CD4-positive, alpha-beta T cell treated with Interferon alpha-2 for 1 hour (primary cell): ENCODE measurements at places on chromosomes 4 and X.

DNA sequence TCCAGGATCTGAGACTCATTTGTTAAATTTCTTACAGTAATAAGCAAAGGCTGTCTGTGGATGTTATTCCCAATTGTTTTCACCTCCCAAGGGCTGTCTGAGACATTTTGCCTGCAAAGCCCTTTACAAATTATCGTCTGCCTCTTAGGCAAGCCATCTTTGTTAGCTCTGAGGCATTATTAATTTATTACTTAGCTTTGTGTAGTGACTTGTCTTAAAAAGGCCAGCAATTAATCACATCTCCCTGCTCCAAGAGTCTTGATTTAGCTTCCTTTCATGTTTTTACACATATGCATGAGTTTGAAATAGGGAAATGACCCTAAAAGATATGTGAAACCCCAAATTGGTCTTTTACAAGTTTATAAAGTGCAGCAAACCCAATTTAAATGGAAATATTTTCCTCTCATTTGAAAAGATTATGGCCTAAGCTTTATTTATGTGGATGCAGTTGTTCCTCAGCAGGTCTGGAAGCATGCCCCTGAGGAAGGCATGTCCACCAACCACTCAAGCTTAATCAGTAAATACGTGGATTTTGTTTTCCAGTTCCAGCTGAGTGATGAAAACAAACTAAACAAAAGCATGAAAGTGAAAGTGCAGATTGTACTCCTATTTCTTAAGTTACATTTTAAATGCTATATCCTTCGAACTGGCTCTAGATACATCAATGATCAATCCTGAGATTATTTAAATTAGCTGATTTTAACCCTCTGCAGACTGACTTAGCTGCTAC is 173.6 kb upstream of the LNX1 start:
- DNase-seq: no peak

DNA sequence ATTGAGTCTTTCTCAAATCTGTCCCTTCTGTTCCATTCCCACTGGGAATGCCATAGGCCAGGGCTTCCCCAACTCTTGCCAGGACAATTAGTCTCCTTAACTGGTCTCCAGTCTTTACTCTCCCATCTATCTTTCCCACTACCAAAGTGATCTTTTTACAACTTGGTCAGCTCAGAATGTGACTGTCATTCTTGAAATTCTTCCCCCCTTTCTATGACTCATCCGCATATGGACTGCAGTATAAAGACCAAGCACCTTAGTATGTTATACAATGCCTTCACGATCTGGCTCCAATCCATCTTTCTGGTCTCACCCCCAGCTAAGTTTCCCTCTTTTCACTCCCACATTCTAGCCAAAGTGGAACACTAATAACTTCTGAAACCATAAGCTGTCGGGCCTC is 383.8 kb downstream of the OPHN1 start:
- no peak for DNase-seq

- DNase-seq: no peak
Observed at GRCh38 chr4:81407726-81408125, 64.0 kb downstream of the RASGEF1B start.

DNA sequence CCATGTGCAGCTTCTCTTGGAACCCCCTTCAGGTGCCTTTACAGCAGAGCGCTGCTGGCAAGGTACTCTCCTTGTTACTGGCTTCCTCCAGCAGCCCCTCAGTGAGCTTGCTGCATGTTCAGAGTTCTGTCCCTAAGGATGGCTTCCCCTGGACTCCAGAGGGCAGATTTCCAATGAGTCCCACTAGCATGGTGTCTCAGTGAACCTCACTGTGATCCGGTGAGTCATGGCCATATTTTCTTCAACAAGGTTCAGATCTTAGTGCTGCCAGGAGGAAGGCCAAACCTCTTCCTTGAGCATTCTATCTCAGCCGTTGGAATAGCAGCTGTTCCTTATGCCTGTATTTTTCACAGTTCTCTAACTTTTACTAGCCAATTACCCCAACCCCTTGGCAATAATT is 98.8 kb downstream of the CASK start:
- no peak for DNase-seq

DNA sequence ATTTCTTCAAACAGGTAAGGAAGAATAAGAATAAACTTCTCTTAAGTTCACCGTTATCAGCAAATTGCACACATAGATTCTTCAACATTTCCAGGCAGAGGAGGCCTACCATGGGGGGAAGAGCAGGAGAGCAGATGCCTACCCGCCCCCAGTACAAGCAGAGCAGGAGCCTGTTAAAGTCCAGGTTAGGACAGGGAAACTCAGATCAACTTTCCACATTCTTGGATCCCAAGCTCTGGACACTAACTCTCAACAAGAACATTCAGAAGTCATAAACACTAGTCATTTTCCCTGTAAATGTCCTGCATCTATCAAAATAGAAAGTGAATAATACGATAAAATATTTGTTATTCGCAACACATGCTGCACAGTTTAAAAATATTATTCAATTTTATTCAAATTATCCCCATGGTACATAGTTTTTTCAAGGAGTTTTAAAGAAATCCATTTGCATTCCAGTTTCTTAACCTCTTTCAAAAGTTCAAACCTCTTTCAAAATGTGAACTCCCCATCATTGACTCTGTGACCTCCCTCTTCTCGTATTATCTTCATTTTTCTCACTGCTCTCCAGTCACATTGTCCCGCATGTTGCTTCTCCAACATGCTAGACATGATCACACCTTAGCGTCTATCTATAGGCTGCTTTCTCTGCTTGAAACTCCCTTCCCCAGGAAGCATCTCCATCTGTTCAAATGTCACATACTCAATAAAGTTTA is 185.2 kb upstream of the NEIL3 start:
- no peak for DNase-seq

- DNase-seq: no peak
Observed at GRCh38 chrX:111170017-111170416, 74.0 kb downstream of the PAK3 start.

DNA sequence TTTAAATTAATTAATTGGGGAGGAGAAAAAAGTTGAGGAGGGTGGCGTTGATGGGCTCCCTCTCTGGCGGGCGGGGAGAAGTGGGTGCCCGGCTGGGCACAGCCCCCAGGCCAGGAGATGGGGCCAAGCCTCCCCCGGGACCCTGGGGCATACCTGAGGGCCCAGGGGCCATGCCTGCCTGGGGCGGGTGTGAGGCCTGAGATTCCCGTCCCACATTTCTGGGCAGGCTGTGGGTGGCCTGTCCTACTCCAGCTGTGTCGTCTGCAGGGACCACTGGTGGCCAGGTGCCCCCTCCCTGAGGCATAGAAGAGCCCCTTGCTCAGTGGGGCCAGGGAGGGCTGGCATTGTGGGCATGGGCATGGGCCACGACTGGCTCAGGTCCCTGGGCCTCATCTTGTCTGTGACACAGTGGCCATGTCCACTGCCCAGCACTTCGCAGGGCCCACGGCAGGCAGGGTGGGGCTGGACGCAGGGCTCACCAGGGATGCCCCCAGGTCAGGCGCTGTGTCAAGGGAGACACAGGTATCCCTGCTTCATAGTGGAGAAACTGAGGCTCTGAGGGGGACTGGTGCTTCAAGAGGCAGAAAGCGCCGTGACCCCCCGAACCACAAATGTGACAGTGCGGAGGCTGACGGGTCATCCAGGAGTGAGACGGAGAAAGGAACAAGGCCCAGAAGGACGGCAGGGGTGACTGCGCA is 60.1 kb downstream of the FAM53A start:
- DNase-seq: no peak

DNA sequence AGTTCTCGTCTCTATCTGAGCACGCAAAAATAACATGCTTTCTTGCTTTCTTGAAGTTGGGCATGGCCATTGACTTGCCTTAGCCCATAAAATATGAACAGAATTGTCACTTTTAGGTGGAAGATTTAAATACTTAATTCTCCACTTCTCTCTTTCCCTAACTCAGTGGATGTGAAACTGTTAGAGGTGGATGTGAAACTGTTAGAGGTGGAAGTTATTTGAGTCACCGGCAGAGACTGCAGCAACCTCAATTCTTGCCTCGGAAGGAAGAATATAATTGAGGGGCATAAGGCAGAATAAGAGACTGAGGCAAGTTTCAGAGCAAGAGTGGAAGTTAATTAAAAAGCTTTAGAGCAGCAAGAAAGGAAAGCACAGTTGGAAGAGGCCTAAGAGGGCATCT is 2.8 kb upstream of the PARM1 start:
- no peak for DNase-seq

- no peak for DNase-seq
Observed at GRCh38 chr4:133618963-133619362, 469.9 kb downstream of the PCDH10 start.

- DNase-seq: no peak
Observed at GRCh38 chr4:1588306-1588705, 95.8 kb downstream of the FAM53A start.

- no peak for DNase-seq
Observed at GRCh38 chrX:143648705-143649104, 12.8 kb upstream of the SLITRK4 start.

GRCh38 chrX:40864972-40865371 is 129.6 kb upstream of the MED14 start:
- DNase-seq: no peak

DNA sequence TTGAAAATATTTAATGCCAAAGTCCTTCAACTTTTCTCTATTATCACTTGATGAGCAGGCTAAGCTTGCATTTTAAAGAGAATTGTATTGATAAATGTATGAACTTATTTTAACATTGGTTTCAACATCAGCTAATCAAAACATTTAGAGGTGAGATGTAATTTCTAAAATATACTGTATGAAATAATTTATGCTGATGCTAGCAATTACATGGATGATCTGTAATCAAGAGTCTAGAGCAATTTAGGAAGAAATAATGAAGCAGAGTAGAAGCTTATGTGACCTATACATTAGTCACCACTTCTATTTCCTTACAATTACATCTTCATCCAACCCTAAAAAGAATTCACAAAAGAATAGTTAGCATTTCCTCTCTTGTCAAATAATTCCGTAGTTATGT is 226.8 kb downstream of the KLHL4 start:
- DNase-seq: no peak

DNA sequence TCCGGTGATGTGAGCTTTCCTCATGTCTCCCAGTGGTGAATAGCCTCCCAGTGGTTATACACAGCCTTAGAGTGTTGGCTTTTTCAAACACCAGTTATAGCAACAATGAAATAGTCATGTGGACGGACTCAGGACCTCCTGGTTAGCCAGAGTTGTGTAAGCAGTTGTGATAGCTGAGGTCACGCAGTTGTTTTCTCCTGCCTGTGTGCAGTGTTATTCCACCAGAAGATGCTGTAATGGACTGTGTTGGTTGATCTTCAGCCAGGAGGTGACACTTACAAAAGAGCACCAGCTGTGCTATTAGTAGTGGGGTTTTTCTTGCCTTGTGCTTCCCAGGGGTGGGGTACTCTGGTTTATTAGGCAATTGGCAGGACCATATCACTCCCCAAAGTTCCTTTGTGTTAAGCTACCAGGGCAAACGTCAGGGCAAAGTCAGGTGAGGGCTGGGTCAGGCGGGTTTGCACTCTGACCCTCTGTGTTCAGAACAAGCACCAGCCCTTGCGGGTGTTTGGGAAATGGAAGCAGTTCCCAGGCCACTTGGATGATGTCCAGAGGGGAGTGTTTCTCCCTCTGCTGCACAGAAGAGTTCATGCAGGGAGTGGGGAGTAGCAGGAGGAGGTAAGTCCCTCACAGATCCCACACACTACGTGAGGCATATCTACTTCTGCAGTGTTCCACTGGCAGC is 252.6 kb downstream of the TMEM47 start:
- no peak for DNase-seq

DNA sequence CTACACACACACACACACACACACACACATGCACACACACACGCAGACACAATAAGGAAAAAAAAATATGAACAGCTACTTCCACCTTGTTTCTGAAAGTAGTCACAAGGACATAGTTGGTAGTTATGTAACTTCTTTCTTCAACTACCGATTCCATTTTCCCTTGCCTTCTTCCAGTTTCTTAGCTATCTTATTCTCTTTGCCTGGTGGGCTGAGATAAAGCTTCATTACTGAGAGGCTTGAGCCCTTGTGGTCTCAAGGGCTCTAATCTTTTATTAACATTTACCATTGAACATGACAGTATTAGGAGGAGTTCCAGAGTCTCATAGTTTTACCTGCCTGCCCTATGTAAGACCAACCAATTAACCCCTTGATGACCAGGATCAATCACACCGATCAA is 8.9 kb upstream of the SMIM10 start:
- no peak for DNase-seq

DNA sequence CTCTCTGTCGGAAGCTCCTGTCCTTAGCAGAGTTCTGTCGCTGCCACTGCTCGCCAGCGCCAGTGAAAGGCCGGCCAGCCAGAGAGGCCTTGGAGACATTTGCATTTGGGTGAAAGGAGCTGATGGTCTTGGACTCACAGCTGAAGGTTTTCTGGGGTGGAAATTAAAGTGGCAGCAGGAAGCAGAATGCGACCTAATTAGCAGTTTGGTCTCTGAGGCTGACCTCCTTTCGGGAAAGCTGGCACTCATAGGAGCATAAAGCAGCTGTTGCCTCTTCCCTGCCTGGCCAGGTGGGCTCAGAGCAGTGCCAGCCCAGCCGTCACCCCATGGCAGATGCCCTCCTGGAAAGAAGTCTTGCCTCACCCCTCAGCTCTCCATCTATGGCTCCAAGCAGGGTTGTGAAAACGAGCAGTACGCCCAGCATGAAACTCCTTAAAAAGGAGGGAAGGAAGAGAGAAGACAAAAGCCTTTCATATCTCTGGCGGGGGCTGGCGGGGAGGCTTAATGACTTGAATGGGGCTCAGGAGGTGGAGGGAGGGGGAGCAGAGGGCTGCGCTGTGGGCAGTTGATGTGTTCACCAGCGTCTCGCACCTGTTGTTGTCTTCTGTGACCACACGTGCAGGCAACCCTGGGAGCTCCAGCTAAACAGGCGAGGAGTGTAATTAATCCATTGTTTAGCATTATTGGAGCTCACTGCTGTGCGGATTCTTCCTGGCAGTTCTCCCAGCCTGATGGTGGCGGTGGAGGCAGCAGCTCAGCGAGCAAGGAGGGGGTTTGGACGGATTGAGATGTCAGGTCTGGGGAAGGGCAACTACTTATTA is 264.0 kb downstream of the MID1IP1 start:
- DNase-seq: no peak

DNA sequence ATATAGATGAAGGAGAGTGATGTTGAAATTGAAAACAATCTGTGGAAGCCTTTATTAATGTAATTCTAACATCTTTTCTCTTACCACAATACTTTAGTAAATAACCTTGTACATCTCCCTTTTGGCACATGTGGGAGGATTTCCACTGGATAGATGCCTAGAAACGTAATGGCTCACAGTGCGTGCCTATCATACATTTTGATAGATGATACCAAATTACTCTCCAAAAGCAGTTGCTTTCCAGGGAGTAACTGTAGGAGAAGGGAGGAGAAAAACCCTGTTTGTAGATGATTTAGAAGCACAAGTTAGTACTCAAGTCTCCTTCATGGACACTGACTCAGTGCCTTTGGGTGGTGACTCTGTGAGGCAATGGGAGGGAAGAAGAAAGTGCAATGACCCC is 476.3 kb downstream of the CCSER1 start:
- no peak for DNase-seq

- DNase-seq: no peak
Observed at GRCh38 chrX:121256647-121257046, 209.2 kb downstream of the GLUD2 start.

- no peak for DNase-seq
Observed at GRCh38 chr4:27720010-27720766, 859.5 kb downstream of the STIM2 start.

GRCh38 chrX:11244636-11245035 is 48.6 kb upstream of the AMELX start:
- no peak for DNase-seq

GRCh38 chr4:107629318-107629717 is 90.7 kb downstream of the PAPSS1 start:
- no peak for DNase-seq
